ENCODE measurements at places on chromosomes 12 and 14.

- no peak for DNase-seq
Measured at GRCh38 chr12:103778781-103779180, 62.3 kb downstream of the NT5DC3 start.

DNA sequence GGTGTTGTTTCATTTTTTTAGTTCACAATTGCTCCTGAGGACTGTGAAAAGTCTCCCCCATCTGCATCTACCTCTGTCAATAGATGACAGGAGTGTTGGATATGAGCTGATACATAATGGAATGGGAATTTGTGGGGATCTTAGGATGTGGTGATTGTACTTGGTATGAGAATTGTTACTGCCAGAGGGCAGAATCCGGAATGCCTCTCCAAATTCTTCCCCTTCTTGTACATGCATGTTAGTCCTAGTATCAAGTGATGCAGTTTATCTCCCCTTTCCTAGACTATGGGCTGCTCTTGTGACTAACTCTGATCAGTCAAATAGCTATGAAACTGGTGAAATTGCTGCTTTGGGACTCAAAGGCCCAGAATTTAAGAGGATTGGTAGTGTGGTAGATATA lies 24.8 kb upstream of the NOVA1 start:
- no peak for DNase-seq

DNA sequence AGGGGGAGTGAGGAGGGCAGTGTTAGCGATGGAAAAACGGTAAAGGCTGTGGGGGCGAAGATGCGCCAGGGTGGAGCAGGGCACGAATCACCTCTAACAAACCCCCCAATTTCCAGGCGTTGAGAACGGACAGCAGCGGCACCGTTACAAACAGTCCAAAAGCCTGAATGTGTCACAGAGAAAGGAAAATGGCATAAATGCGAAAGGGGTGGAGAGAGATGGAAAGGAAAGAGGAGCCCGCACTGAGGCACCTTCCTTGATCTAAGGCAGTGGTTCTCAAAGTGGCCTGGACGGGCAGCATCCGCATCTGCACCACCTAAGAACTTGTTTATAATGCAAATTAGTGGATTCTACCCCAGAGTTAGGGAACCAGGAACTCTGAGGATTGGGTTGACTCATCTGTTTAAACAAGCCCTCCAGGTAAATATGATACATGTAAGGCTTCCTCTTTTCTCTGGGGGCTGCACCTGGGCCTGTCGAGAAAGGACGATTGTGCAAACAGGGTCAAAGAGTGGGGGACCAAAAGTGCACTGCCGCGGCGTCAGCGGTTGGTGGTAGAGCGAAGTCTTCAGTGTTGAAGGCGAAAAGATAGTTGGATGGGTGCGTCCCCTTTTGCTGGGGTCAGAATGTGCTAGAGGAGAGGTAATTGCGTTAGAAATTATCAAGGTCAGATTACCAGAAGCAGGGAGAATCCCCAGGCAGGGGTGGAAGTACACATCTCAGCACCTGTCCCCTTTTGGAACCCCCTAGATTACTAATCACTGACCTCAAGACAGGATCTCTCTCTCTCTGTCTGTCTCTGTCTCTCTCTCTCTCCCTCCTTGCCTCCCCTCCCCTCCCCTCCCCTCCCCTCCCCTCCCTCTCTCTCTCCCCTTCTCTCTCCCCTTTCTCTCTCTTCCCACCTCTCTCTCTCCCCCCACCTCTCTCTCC lies 1.3 kb upstream of the KCNH5 start:
- no peak for DNase-seq

DNA sequence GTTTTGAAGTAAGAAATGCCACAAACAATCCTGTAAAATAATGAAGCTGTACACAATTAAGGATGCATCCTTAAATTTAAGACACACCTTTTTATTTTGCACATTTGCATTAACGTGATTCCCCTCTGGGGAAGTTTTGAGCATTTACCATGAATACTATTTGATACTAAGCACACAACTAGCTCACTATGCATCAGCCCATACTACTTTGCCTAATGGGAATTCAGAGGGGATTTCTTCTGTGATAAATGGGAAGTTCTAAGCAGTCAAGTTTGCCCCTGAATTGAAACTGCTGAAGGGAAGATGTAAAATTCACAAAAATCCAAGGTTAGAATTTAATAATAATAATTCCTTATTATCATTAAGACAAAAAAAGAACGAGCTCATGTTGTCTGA lies 27.4 kb downstream of the SINHCAF start:
- no peak for DNase-seq

DNA sequence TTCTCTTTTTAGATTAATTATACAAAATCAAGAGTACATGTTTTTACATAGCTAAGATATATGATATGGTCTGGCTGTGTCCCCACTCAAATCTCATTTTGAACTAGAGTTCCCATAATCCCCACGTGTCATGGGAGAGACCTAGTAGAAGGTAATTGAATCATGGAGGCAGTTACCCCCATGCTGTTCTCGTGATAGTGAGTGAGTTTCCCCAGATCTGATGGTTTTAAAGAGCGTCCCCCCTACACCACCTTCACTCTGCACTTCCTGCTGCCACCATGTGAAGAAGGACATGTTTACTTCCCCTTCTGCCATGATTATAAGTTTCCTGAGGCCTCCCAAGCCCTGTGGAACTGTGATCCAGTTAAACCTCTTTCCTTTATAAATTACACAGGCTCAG lies 21.4 kb upstream of the DRAM1 start:
- DNase-seq, result peak; percentile 56

DNA sequence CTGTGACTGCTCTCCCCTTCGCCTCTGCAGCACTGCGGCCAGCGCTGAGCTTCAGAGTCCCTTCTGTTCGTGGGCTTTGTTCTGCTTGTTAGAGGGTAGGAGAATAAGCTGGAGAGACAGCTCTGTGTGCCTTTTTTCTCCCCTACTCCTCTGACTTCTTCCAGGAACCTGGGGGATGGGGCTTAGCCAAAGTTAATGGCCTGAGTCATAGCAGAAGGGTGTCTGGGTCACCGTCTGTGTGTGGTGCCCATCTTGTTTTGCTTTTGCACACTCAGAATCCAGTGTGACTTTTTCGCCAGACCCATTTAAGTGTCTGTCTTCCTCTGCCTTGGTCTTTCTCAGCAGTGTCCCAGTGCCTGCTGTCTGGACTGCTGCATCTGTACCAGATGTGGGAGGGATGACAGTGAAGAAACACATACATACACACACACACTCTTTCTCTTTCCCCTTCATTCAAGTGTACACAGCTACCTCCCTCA lies 3.0 kb downstream of the KIF5A start:
- DNase-seq, result no peak

DNA sequence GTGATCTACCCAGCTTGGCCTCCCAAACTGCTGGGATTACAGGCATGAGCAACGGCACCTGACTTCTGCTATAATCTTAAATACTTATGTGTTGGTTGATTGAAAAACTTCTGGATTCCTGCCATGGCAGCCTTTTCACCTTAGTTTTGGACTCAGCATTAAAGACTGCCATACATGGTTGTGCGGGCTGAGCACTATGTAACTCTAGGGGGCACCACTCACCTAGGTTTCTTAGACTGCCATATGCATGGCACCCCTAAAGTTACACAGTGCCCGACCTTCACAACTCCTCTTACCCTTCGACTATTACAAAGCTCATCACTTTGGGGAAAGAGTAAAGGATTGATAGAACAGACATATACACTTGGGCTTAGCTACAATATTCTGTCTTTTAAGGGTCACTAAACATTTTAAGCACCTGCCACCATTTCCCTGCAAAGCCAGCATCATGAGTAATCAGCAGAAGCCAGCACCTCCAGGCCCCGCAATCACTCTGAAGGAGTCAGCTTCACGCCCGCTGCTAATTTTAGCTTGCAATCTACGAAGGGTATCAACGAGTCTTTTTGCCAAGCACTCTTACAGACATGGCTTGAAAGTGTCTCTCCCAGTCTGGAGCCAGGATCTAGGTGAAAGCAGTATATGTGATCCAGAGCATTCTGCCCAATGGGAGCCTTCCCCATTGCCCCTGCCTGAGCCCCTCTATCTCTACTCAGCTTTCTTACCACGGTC lies 59.8 kb downstream of the SUDS3 start:
- peak; percentile 13 for DNase-seq

- no peak for DNase-seq
Measured at GRCh38 chr14:100123618-100124017, 35.8 kb downstream of the DEGS2 start.
